ENCODE measurements at places on chromosomes 1 and 21. TPM values are rescaled to one million over a fixed set of nuclear protein-coding genes. Genes with fewer than 3 reads are reported as not detected.

DNA sequence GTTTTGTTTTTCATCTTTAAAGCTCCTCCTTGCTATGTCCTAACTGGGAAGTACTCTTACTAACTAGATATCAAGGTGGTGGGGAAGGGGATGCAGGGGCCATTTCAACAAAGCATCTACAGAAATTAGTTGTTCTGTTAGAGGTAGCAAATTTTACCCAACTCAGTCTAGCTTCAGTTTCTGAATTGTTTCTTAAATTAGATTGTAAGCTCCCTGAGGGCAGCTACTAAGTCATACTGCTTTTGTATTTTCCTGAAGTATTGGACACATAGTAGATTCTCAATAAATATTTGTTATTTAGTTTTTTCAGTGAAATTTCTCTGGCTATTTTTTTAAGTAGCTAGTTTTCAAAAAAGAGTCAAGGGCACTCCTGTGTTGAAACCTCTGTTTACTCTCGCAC is 1.8 kb downstream of the UBAP2L start:
- peak overlapping the region; percentile 78 for H3K4me3 ChIP-seq
- no peak overlapping the region for H3K27ac ChIP-seq
- no peak for DNase-seq
- H3K4me1 ChIP-seq, result peaks cover 38% of the 10 kb centered on the region

- no peak overlapping the region for H3K27ac ChIP-seq
- DNase-seq, result no peak
- H3K4me3 ChIP-seq, result no peak overlapping the region
- H3K27me3 ChIP-seq, result no peaks in the 10 kb centered on the region
- no peaks in the 10 kb centered on the region for H3K4me1 ChIP-seq
Measured at GRCh38 chr21:38041493-38041892, 125.2 kb upstream of the KCNJ6 start.

KIF2C gene
- 0.93 TPM for total RNA-seq

DNA sequence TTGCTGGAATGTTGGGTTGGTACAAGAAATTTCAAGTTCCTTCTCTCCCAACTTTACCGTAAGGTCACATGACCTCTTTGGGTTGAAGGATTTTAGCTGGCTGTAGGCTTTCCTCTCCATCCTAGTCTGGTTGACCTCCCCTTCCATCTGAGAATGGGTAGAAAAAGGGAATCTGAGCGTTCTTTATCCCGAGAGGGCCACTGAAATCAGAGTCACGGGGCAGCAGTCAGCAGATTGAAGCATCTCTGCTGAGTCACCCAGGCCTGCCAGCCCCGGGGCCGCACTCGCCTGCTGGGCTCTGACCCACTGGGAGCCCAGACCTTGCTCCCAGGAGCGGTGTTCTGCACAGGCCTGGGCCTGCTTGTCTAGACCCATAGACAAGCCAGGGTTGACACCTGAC is 31.0 kb downstream of the TMCC2 start:
- no peak for DNase-seq
- no peaks in the 10 kb centered on the region for H3K27me3 ChIP-seq
- H3K4me3 ChIP-seq, result no peak overlapping the region
- peak overlapping the region; percentile 8 for H3K27ac ChIP-seq
- H3K4me1 ChIP-seq, result peaks cover 25% of the 10 kb centered on the region

KIF21B gene
- 5.7 TPM for total RNA-seq

PODN gene
- 56.5 TPM for total RNA-seq

FABP3 gene
- 63.6 TPM for total RNA-seq

IL23R gene
- 0.20 TPM for total RNA-seq

- H3K27ac ChIP-seq, result peak within 1 kb of the TSS; percentile 98
- DNase-seq, result no peak
- peaks cover 28% of the 10 kb centered on the region for H3K36me3 ChIP-seq
- H3K4me3 ChIP-seq, result peak within 1 kb of the TSS; percentile 85
- H3K27me3 ChIP-seq, result no peaks in the 10 kb centered on the region
- peaks cover 38% of the 10 kb centered on the region for H3K4me1 ChIP-seq
Measured at GRCh38 chr1:173477286-173478093, at the start of gene PRDX6. Gene PRDX6, plus strand, starts transcription at chr1:173477335. Its CDS starts 63 bp downstream, at chr1:173477398.

DNA sequence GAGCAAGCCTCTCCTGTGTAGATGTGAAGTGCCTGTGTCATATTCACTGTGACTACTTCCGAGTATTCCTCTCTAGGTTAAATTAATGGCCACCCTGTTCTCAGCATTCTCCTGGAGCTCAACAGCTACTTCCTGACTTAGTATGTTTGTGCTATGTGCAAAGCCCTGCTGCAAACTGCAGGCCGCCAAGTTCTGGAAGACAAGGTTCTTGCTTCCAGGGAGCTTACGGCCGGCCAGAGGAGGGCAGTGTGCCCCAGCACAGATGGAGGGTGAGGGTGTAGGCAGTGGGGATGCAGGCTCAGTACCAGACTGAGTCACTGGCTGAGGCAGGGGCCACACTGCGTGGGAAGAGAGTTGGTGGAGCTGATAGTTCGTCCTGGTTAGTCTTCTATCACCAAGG is 43.2 kb downstream of the ELK4 start:
- H3K4me1 ChIP-seq, result peaks cover 17% of the 10 kb centered on the region
- no peak overlapping the region for H3K4me3 ChIP-seq
- H3K27me3 ChIP-seq, result no peaks in the 10 kb centered on the region
- H3K27ac ChIP-seq, result no peak overlapping the region
- H3K36me3 ChIP-seq, result no peaks in the 10 kb centered on the region
- peak; percentile 73 for DNase-seq

GRCh38 chr1:90387805-90388204 is 329.3 kb downstream of the BARHL2 start:
- H3K27me3 ChIP-seq, result no peaks in the 10 kb centered on the region
- no peak overlapping the region for H3K4me3 ChIP-seq
- DNase-seq, result no peak
- H3K36me3 ChIP-seq, result no peaks in the 10 kb centered on the region
- no peaks in the 10 kb centered on the region for H3K4me1 ChIP-seq
- no peak overlapping the region for H3K27ac ChIP-seq

DNA sequence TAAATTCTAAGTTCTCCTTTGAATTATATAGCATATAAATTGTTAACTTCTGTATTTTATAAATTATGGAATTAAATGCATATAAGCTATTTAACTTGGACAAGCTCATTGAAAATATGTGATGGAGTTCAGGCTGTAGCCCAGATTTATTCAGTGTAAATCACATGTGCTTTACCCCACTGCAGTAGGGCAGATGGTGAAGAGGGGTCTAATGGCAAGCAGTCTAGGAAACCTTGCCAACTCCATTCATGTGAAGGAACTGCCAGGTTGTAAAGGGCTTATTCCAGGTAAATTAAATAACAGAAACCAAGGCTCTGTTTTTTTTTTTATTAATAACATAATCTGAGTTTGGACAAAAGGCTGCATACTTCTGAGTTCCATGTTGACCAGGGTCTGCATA is 243.2 kb downstream of the NCAM2 start:
- DNase-seq, result no peak
- no peak overlapping the region for H3K4me3 ChIP-seq
- H3K4me1 ChIP-seq, result no peaks in the 10 kb centered on the region

GPR25 gene
- total RNA-seq, result 0.32 TPM

Measured in upper lobe of right lung (tissue), 1 donor.